ENCODE measurements at places on chromosomes 2 and 18.

DNA sequence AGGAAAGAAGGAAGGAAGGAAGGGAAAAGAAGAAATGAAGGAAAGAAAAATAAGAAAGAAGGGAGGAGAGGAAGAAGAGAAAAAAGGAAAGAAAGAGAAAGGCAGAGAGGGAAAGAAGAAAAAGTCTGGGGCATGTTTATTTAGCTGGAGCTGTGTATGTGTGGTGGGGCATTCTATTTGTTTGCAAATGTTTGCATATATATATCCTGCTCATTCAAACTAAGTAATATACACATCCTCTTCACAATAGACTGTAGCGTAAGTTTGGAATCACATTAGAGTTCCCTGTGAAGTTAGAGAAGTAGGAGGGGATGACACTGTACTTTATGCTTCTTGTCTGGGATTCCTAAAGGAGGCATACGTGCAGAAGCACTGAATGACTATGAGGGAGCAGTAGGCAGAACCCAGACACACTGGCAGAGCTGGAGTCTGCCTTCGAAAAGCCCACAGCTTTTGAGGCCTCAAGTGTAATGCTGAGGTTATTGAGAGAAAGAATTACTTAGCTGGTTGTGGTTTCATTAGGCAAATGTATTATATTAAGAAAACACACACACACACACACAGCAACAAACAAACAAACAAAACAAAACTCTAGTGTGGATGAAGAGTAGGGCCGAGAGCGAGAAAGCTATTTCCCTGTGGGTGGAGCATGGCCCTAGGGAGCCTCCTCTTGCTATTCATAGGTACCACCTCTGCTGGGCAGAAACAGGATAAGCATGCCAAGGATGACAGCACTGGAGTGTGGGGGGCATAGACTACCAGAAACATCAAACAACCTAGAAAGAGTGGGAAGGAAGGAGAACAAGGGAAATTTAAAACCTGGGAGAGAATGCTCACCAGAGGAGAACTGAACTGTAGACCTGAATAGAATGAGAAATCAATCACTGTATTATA lies 905.1 kb upstream of the NXPH2 start:
- no peak for DNase-seq

GRCh38 chr2:3160751-3161330 lies 216.8 kb downstream of the EIPR1 start:
- no peak for DNase-seq

- no peak for DNase-seq
Observed at GRCh38 chr2:48984922-48985321, 169.4 kb downstream of the FSHR start.

DNA sequence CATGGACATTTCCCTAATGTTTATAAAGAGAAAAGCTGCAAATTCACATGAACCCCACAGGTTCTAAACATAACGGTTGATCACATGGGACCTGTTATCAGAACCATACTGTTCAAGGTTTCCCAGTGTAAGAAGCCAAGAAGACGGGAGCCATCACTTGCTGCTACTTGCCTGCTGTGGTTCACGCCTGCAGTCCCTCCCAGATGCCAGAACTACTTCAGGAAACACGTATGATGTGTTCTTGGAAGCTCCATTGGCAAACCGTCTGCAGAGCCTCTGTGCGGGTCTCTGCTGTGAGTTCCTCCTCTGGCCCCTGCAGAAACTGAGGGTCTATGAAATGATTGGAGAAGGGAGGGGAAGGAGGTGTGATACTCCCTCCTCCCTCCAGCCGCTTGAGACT lies 75.2 kb downstream of the CABLES1 start:
- no peak for DNase-seq

GRCh38 chr2:197247083-197247482 lies 63.5 kb downstream of the ANKRD44 start:
- no peak for DNase-seq

DNA sequence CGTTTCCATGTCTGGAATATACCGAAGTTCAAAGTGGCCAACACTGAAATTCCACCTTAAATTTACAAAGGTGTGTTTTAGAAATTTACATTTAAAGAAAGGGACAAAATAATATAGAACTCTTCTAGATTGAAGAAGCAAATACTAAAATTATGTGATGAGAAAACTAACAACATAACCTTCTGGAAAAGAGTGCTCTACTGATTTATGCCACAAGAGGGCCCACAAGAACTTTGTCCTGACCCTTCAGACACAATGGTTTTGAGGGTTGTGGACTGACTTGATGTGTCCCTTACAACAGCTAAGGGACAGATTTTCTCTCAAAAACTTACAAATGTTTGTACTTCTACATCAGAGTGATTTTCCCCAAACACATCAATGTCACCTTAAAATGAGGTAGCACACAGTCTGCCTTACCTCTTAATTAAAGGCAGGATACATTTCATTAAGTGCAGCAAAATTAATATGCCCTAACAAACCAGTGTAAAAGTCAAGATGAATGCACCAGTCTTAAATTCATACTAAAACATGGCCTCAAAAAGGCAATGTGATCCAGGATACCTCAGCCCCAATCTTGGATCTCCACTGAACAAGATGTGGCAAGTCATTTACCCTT lies 36.2 kb downstream of the EIF2AK3 start:
- peak; percentile 53 for DNase-seq

DNA sequence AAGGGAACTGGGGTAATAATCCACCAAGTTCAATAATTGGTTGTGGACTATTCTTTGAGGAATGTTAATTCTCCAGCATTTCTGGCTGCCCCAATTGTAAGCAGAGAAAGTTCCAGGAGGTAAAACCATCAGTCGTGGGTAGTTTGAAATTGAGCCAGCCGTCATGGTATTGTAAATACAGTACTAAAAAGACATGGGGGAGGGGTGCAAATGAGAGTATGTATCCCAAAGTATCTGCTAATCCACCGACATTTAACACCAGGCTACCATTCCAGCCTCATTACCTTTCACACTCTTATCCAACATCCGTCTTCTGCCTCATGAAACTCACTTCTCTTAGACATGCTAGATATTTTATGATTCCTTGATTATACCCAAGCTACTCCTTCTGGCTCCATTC lies 507.9 kb downstream of the ERBB4 start:
- no peak for DNase-seq

- no peak for DNase-seq
Observed at GRCh38 chr18:37266290-37266689, 299.3 kb downstream of the CELF4 start.

- DNase-seq, result no peak
Observed at GRCh38 chr2:144402251-144402650, 117.7 kb downstream of the ZEB2 start.

DNA sequence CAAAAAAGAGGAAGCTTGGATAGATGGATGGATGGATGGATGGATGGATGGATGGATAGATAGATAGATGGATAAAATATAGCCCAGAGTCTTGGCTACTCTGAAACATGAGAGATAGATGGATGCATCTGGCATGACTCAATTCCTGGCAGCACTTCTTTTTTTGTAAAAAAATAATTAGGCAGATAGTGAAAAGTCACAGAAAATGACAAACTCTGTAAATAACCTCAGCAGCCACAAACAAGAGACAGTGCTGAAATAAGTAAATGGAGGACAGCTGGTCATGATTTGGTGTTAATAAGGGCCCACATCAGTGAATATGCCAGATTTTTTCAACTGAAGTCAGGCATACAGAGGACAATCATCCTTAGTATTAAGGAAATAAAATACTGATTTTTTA lies 585.0 kb upstream of the GCFC2 start:
- no peak for DNase-seq

DNA sequence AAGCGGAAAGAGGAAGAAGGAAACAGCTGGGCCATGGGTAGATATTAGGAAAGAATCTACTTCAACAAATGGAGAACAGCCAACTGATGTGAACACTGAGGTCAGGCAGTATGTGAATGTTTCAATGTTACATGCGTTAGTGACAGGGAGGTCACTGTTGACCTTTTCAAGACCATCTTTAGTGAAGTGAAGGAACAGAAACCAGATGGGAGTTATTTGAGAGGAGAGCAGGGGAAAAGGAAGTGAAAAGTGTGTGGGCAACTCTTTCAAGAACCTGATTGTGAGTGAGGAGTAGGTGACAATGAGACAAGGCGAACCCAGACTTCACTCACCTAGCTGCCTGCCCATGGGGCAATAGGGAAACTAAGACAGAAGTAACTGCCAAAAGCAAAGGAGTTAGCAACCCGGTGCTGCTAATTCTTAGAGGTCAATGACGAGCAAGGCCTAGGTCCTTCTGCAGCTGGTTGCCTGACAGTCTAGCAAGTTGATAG lies 67.0 kb downstream of the SP3 start:
- no peak for DNase-seq

DNA sequence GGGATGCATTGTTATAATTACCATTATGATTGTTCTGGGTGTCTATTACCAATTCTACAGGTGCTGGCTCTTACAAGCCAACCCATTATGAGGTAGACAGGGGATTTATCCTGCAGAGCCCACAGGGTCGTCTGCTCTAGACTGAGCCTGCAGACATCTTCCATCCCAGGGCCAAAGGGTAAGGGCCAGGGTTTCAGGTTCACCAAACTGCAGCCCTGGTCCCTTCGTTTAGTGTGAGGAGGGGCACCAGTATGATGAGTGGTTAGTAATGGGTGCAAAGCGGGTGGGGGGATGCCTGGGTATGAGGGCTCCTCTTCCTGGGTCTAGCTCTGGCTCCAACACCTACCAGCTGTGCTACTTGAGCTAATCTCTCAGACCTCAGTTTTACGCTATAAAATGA lies 1.2 kb upstream of the ARID5A start:
- DNase-seq, result no peak

DNA sequence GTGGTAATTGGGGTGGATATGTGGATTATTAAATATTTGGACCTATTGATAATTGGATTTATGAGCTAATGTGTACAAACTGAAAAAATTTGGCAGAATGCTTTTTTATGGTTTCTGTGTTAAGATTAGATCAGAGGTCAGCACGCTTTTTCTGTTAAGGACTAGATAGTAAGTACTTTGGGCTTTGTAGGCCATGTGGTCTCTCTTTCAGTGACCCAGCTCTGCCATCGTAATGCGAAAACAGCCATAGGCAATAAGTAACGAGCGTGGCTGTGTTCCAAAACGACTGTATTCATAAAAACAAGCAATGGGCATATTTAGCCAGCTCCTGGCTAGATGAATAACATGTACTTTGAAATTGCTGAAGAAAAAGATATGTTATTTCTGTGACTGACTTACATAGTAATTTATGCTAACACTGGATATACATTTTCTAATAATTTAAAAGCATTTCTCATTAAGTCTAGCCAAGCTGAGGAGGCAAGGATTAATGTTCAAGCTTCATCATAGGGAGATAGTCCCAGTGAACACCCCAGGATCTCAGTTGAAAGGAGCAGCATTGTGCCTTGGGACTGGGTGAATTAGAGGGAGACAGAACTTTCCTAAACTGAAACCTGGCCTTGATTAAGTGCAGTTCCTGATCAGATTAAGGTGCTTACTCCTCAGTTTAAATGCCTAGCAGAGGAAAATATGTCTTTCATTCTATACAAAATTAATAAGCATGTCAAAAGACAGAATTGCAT lies 20.0 kb downstream of the CCDC138 start:
- no peak for DNase-seq

GRCh38 chr2:56244911-56245530 lies 61.2 kb downstream of the CCDC85A start:
- DNase-seq, result no peak

DNA sequence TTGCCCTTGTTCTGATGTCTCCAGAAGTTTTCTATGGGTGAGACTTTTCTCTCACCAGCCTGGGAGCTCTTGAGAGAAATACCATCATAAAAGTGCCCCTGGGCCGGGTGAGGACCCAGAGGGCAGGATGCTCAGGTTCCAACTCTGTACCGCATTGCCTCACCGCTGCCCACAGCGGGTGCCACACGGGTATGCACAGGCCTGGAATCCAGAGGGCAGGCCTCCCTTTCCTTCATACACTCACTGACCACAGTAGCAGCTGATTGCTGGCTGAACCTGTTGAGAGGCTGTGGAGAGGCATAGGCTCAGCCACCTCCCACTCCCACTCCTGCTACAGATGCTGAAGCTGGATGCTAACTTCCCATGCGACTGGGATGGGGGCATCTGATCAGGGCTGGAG lies 293.8 kb downstream of the CYP26B1 start:
- no peak for DNase-seq

- no peak for DNase-seq
Observed at GRCh38 chr2:142153601-142154000, 22.8 kb upstream of the LRP1B start.

DNA sequence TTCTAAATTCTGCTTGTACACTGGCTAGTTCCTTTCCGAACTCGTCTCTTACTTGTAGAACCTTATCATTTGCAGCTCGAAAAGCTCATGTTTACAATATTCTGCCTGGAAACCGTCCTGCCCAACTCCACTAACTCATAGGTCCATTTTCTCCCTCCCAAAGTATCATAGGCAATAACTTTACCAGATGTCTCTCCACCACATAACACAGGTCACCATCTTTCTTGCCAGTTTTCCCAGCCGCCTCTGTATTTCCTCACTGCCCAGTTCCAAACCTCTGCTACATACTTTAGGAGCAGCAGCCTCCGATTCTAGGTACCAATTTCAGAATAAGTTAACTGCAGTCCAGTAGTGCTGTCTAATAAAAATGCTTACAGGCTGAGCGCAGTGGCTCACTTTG lies 259.5 kb downstream of the GLI2 start:
- no peak for DNase-seq

- no peak for DNase-seq
Observed at GRCh38 chr2:235536711-235537110, 42.9 kb downstream of the AGAP1 start.

DNA sequence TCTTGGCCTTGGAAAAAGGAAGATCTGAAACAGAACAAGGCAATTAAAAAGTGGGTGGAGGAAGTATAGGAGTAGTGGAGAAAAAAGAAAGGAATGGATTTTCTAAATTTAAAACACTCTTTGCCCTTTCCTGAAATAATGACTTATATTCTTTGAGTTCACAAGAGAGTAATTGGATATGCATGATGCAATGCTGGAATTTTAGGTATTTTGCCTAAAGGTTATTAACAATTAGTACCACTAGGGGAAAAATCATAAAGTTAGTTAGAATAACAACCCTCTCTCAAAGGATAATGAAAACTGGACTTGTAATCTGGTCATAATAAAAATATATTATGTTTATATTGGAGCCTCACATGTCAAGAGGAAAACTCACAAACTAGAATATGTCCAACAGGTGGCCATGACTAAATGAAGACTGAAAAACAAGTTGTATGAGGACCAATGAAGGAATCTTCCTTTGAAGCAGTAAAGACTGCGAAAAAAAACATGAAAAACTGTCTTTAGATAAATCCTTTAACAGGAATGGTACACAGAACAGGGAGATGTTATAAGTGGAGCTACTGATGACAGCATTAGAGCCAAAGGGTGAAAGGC lies 281.8 kb downstream of the NCKAP5 start:
- DNase-seq, result no peak

Measured in NCI-H2029 (cell line).